Daoy (cell line): ENCODE measurements at places on chromosomes 4 and X. TPM values are rescaled to one million over a fixed set of nuclear protein-coding genes. Genes with fewer than 3 reads are reported as not detected.

The TKTL2 gene
- not detected in 2 replicates for total RNA-seq

The PPEF2 gene
- total RNA-seq: not detected in 2 replicates

- peak; percentile 73 for DNase-seq
These were observed 127.9 kb downstream of the KLHL8 start for GRCh38 chr4:87092389-87093141.

GRCh38 chr4:152700151-152700550, 20.4 kb upstream of the TMEM154 start:
- no peak for DNase-seq

DNA sequence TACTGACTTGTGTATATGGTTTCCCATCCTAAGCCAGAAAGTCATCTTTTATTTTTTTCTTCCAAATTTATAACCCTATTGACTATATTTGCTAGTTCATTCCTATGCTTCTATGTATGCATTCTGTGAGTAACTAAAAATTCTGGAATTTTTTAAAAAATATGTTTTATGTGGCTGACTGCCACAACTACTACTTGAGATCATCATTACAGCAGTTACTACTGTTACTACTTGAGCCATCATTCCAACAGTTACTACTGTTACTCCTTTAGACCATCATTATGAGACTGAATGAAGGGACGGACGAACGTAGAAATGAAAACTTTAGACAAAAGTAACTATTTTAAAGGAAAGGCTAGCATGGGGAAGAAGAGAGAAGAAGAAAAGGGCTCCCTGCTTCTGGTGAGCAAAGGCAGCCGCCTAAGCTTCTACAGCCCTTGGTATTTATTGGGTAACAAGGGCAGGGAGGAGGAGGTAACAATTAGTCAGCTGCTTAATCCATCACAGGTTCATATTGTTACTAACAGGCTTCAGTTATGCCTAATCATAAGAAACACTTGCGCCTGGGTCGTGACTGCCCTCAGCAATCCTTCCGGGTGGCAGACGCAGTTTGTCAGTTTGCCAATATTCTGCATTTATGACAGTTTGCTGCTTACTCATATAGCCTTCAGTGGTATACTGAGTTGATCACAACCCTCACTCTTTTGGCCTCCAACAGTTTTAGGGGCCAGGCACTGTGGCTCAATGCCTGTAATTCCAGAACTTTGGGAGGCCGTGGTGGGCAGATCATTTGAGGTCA, 80.4 kb downstream of the PDLIM5 start:
- DNase-seq: peak; percentile 29

The ERCC6L gene
- 11.1 and 11.8 TPM in 2 replicates for total RNA-seq

The TCEAL2 gene
- 9.1 and 16.8 TPM in 2 replicates for total RNA-seq

- DNase-seq: peak; percentile 1
These were observed 87.3 kb upstream of the TET2 start for GRCh38 chr4:105059337-105059736.

- DNase-seq: no peak
These were observed 27.4 kb downstream of the ABLIM2 start for GRCh38 chr4:8131210-8131609.

The ATG4A gene
- total RNA-seq: 12.9 and 17.1 TPM in 2 replicates

DNA sequence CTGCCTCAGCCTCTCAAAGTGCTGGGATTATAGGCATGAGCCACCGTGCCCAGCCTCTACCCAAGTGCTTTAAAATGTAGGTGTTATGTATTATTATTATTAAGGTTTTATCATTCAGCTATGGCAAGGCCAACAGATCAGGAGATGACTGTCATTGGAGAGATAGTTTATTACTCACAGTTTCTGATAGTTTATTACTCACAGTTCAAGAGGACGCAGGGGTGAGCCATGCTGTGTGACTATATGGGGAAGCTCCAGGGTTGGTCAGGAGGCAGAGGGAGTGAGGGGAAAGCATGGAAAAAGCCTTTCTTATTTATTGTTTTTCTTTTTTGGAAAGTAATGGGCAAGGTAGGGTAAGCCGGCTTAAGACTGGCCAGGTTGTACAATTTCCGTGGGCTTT, 25.4 kb upstream of the ARSD start:
- DNase-seq: no peak

- DNase-seq: no peak
These were observed at the start of gene XPNPEP2 for GRCh38 chrX:129738466-129739308. Gene XPNPEP2, plus strand, starts transcription at chrX:129738979. Its CDS starts 235 bp downstream, at chrX:129739214.

The DCAF16 gene
- total RNA-seq: 24.3 and 28.8 TPM in 2 replicates

The ADGRG2 gene
- total RNA-seq: 0.29 and 0.63 TPM in 2 replicates

The MAGEA10 gene
- total RNA-seq: not detected in 2 replicates

The ADAMTS3 gene
- 0.57 and 1.6 TPM in 2 replicates for total RNA-seq

DNA sequence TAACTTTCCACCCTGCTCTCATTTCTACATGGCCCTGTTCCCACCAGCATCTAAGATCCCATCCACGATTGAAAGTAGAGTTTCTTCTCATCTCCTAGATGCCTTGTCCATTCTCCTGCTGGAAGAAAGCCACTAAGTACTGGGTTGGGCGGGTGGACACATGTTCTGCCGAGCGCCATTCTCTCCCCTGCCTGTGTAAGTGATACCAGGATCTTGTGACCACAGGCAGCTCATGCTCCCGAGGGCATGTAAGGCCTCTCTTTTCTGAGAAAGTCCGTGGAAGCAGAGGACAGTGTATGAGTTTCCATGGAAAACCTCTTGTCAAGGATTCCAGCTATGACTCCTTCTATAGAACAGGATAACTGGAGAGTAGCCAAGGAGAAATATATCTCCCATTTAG, 3.3 kb upstream of the SLC25A4 start:
- DNase-seq: no peak

GRCh38 chr4:100224721-100225120, 34.5 kb upstream of the DDIT4L start:
- DNase-seq: no peak

GRCh38 chr4:186500721-186501304, 54.6 kb downstream of the MTNR1A start:
- no peak for DNase-seq

DNA sequence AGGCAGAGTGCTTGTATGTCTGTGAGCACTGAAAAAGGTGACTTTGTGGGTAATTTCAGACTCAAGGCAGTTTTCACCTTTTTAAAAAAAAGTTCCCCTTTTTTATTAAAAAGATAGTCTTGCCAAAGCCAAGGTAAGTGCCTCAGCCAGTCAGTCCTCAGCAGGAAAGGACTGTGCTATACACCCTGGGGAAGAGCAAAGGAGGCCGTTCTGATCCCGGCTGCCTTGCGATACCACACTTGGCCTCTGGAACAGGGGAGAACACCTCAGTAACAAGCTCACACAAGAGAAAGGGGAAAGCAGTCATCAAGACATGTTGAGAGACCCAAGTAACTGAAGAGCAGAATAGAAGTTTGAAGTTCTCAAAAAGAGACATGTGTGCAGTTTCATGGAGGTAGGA, 541.7 kb downstream of the BCOR start:
- no peak for DNase-seq

- peak; percentile 87 for DNase-seq
These were observed 4.5 kb downstream of the G6PD start for GRCh38 chrX:154541896-154542722.

- no peak for DNase-seq
These were observed 533.2 kb upstream of the AGA start for GRCh38 chr4:177975315-177975987.

The CENPVL3 gene
- total RNA-seq: 4.0 and 8.2 TPM in 2 replicates

DNA sequence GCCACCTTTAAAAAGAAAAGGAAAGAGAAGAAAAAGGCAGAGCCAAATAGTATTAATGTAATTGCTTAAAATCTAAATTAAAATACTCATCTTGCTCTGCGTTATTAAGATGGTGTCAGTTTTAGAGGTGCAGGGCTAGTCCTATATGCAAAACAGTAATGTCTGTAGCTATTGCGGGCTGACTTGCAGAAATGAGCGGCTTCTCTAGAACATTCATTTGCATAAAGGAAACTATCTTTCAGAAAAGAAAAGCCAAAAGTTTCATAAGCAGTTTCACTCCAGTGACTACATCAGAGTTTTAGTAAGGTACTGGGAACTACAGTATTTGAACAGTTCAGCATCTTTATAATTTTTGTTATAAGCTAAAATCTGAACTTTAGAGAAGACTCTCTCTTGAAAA, 6.0 kb downstream of the SMAD1 start:
- DNase-seq: no peak

The P2RY4 gene
- not detected in 2 replicates for total RNA-seq
